ENCODE measurements at places on chromosomes 5 and 9.

DNA sequence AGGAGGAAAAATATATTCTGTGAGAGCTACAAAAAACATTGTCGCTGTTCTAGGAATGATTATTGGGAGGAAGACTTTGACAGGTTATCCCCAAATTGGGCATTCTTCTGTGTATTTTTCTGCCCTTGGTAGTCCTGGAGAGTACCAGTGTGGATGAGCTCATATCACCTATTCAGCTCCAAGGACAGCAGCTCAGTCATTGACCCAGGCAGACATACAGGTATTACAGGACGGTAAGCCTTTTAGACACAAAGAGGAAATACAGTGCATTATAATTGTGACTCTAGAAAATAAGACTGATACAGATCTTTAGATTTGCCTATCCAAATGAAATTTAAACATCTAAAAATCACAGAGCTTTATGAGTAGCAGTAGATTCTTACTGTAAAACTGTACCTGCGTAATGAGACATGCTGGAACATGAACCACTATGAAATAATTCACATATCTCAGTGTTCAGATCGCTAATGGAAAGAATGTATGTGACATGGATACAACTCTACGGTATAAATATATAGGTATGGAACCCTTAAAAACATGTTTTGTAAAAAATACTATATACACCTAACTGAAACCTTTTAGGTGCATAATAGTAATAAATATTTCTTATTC is 56.0 kb downstream of the PLK2 start:
- DNase-seq, result no peak

GRCh38 chr9:112111461-112111860 is 63.6 kb downstream of the SUSD1 start:
- DNase-seq, result no peak

DNA sequence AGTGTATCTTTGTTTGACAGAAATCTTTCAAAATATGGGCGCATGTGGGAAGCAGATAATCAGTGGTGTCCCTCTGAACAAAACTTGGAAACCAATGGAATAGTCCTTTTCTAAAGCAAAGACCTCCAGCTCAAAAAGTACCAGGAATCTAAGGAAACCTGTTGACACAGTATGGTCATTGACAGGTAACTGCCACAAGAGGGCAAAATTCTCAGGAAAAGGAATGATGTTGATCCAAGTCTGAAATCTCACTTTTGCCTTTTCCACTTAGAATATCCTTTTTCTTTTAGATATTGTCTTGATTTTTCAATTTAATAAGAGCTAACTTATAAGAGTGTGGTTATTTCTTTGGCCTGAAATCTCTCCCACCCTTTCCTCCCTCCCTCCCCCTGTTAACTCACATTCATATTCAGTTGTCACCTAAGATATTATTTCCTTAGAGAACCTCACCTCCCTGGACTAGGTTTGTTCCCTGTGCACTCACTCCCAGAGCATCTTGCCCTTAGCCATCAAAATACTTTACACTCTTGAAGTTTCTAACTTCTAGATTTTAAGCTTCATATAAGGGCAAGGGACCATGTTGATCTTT is 59.0 kb upstream of the BARX1 start:
- peak; percentile 37 for DNase-seq

- DNase-seq, result no peak
These were observed 12.7 kb upstream of the ZCCHC7 start for GRCh38 chr9:37107701-37108100.

GRCh38 chr5:60495644-60496520 is 204.1 kb downstream of the DEPDC1B start:
- no peak for DNase-seq

- DNase-seq, result no peak
These were observed 130.7 kb downstream of the TRIM32 start for GRCh38 chr9:116817762-116818161.

DNA sequence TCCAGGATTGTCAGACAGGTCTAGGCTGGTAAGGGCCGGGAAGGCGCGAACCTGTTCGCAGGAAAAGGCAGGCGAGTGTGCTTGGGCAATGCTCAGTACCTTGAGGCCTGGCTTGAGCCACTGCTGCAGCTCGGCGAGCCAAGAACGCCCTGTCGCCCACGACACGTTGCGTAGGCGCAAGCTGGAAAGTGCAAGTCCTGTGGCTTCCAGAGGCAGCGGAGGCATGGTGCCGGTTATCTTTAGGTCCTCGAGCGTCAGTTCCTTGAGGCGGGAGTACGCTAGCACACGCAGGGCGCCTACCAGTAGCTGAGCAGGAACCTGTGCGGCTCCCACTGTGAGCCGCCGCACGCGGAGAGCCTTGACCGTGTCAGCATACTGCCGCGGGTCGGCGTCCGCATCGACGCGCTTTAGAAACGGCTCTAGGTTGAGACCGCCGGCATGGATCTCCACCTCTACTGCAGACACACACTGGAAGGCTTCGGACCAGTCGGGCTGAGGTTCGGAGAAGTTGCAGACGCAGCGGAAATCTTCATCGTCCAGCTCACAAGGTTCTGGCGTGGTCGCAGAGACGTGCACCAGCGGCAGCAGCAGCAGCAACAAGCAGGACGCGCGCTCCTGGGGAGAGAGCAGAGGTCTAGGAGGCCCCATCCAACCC is 482 bp downstream of the CD14 start:
- peak; percentile 60 for DNase-seq

DNA sequence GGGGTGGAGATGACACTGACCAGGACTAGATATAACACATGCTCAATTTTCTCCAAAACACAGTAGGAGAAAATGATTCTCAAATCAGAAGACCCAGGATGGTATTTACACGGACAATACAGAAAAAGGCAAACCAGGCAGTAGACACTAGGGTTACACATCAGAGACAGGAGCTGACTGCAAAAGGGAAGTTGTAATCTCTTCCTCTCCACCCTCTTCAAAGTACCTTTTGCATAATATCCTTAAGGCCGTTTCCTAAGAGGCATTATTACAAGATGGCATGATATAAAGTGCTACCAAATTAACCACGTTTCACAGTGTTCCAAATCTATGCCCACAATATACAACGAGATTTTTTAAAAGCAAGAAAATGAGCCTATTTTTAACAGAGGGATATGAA is 39.2 kb downstream of the YIPF5 start:
- DNase-seq, result no peak

DNA sequence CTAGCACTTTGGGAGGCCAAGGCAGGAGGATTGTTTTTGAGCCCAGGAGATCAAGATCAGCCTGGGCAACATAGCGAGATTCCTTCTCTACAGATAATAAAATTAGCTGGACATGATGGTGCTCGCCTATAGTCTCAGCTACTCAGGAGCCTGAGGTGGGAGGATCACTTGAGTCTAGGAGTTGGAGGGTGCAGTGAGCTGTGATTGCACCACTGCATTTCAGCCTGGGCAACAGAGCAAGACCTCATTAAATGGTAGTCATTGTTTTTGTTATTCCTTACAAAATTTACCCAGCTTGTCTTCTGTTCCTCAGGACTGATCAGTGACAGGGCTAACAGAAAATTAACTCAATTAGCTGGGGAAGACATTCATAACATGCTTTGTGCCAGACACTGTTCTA is 104.5 kb downstream of the NDFIP1 start:
- DNase-seq, result no peak

DNA sequence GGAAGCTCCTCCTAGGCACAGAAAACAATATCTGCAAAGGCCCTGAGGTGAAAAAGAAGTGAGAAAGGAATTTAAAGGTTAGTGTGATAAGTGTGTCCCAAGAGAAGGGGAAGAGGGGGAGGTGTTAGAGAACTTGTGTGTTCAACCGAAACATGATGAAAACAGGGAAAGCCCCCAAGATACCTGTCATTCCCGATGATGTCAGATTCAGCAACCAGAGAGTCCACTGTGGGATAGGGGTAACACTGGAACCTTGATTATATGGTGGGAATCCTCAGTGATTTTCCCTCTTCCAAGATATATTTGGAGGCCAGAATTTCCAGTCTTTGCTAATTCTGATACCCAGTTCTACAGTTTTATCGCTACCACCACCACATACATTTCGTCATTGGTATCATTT is 15.5 kb upstream of the BNC2 start:
- no peak for DNase-seq

- DNase-seq, result no peak
These were observed 138.4 kb downstream of the C9orf152 start for GRCh38 chr9:110069326-110070248.

DNA sequence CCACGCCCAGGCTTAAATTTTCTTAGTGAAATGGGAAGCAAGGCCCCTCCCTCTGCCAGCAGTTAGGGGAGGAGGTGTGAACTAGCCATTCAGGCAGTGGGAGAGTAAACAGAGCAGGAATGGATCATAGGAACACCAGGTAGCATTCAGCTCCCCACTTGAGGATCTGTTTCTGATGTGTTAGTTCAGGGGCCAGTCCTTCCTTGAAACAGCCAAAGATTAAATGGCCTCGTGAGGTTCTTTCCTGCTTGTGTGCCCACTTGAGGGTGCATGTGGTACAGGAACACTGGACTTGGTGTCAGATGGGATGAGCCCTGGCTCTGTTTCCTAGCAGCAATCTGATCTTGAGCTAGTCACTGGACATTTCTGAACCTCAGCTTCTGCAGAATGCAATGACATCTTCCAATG is 21.2 kb downstream of the FAXDC2 start:
- no peak for DNase-seq

DNA sequence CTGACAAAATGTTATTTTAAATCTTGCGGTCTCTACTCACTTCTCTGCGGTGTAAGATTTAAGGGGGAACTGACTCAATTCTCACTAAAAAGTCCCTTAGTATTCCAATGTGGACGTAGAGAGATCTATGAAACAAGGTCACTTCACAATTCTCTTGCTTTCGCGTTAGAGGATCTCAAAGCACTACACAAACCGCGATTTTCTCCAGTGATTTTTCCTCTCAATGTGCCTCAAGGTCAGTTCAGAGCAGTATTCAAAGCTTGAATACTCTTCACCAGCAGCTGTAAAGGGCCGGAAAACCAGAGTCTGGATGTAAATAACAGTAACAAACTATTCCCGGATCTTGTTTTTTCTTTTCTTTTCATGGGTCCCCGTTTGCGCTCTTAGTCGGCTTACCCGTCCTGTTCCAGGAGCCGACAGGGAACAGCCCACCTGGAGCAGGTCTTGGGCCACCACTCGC is 128.2 kb downstream of the TMEM161B start:
- no peak for DNase-seq

DNA sequence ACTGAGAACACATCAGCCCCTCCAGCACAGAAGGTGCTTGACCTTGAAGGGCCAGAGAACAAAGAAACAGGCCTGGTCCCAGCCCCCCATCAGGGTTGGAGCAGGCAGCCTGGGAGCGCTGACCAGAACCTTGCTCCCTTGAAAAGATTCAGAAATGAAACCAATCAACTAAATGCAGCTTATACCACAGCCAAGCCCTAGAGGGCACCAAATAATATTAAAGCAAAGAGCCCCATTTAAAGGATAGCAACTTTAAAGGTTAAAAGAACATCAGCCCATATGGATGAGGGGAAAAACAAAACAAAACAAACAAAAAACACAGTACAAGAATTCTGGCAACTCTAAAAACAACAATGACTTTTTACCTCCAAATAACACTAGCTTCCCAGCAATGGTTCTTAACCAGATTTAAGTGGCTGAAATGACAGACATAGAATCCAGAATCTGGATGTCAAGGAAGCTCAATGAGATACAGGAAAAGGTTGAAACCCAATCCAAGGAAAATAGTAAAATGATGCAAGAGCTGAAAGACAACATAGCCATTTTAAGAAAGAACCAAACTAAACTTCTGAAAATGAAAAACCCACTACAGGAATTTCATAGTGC is 471.9 kb downstream of the MTRR start:
- DNase-seq, result no peak

DNA sequence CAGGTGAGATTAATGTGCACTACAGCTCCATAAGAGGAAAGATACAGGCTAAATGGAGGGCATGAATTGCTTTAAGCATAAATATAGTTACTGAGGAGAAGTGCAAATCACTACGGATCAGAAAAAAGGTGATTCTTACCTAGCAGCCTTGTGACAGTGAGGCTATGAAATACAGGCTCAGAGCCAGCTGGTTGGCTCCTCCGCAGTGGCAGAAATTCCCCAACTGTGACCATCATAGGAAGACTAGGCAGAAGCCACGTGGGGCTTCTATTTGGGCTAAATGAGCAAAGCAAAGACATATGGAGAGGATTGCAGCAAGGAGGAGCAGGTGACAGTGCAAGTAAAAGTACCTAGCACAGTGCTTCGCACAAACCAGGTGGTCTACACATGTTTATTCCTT is 40.5 kb downstream of the CDO1 start:
- DNase-seq, result no peak

DNA sequence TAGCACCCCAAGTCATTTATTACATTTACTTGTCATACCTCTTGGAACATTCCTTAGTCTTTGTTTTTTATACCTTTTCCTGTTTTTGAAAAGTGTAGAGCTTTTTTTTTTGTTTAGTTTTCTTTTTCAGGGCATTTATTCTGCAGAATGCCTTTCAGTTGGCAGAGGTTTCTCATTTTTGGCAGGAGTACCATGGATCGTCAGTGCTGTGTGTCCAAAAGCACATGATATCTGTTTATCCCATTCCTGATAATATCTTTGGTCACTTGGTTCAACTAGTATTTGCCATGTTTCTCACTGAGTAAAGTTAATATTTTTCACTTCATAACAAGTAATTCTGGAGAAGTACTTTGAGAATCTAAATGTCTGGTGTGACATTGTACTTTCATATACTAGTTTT is 10.7 kb downstream of the OGN start:
- DNase-seq, result no peak

DNA sequence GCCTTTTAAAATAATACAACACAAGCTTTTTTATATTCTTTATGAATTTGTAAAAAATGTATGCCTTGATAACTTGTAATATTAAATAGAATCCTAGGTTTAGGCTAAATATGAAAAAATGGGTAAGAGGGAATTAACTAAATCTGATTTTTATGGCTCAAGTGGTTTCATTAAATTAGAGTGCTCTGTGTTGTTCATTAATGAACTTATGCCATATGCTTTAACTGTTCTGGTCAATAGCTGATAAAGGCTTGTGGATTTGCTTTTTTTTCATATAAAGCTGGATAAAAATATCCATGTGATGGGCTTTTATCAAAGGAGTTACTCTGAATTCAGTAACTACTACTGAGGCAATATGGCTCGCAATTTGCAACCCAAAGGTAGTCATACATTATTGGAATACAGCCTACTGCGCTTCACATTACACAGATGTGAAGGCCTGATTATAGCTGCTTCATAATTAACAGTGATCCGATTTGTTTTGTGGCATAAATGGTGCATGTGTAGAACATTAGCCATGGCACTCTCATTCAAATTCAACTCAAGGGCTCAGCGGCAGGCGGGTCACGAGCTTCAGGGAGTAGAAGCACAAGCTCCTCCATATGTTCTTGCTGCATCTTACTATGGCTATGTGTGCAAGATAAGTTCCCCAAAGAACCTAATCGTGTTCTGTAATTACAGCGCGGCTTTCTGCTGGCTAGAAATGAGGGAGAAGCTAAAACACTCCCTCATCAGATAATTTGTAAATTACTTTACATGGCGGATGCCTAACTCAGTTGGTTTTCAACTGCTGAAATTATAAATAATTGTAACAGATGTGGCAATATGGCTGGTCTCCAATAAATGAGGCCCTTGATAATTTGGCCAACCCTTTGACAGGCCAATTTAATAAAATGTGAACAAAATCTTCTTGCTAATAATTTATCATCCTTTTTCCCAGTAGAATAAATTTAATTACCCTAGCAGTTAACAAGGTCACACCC is 188.3 kb downstream of the CNTLN start:
- no peak for DNase-seq

- DNase-seq, result no peak
These were observed 204.2 kb downstream of the ARHGAP26 start for GRCh38 chr5:142974409-142974808.

- no peak for DNase-seq
These were observed 18.4 kb downstream of the TRIM32 start for GRCh38 chr9:116705531-116705930.

GRCh38 chr5:128146671-128147070 is 63.1 kb downstream of the SLC12A2 start:
- no peak for DNase-seq

Data from GM10248 (cell line).